ENCODE measurements at places on chromosomes 7 and 10.

DNA sequence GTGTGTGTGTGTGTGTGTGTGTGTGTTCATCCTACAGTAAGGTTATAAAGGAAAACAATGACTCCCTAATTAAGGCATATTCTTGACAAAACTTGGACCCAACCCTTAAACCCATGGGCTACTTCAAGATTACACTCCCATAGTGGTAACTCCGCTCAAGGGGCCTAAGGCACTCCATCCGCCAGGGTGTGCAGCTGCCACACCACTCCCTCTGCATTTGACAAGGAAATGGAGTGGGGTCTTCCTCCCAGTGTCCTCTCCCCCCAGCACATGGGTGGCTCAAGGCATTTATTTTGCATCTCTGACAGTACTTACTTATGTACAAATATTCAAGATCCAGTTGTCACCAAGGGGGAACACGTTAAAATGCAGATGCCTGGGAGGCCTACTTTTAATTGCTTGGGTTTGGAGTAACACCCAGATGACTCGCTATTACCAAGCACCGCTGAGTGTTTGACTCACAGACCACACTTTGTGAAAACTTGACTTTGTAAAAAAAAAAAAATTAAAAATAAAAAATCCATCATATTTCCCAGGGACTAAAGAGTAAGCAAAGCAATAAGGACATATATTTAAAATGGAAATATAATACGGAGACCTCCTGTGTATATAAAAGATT, 53.0 kb upstream of the AGR3 start:
- no peak for DNase-seq

DNA sequence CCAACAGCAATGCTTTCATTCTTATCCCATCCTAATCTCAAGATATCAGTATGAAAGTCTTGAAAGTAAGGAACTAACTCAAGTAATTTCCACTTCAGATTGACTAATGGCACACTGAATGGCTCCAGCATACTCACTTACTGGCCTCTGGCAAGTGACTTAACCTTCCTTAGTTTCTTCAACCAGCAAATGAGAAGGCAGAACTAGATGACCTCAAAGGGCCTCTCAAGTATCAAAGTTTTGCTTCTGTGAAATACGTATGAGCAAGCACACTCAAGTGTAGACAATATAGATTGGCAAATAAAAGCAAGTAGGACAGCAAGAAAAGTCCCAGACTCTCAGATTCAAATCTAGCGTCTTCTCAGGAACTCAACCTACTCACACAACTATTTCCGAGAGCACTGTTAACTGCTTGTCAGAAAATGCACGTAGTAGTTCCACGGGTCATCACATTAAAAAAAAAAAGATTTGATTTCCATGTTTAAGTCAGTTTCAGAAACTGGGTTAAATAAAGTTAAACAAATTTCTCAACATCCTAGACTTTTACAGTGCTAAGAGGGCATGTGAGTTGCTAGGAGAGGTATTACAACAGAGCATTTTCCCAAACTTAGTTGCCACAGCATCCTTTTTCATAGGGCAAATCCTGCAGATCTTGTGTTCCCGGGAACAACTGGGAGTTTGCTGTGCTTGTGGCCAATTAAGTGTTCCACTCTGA, 276.9 kb upstream of the KLF14 start:
- DNase-seq: no peak

- DNase-seq: no peak
These were observed 68.6 kb upstream of the CACUL1 start for GRCh38 chr10:118823256-118823907.

- DNase-seq: no peak
These were observed 3.0 kb downstream of the GSAP start for GRCh38 chr7:77413128-77413527.

- DNase-seq: no peak
These were observed 197.1 kb upstream of the TMEM196 start for GRCh38 chr7:19970514-19970913.

- no peak for DNase-seq
These were observed 6.4 kb downstream of the AGBL3 start for GRCh38 chr7:134992626-134993179.

DNA sequence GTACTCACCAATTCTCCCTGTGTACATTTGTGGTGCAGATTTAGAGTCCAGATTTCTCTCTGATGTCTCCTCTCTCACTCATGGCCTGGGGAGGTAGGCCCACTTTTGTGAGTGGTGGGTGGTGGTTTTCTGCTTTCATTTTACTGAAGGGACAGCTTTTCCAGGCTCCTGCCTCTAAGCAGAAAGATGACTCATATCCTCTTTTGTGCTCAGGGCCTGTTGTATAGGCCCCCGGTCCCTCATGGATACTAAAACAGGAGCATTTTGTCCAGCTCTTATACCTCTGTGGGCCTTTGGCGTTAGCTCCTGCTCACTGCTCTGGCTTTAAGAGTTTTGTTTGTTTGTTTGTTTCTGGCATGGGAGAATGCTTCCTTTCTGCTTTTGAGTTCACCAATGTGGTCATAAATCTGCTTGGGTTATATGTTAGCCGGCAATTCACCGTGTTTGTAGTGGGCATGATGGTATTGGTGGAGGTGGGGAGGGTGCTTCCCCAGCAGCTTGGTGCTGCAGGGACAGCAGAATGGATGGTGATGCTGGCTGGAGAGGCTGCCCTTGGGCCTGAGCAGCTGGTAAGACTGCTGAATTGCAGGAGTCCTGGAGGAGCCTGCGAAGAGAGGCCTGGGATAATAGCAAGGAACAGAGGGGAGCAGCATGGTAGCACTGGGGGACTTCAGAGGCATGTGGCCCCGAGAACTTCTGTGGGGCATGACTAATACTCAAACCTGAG, 468.7 kb downstream of the RPS24 start:
- DNase-seq: no peak

DNA sequence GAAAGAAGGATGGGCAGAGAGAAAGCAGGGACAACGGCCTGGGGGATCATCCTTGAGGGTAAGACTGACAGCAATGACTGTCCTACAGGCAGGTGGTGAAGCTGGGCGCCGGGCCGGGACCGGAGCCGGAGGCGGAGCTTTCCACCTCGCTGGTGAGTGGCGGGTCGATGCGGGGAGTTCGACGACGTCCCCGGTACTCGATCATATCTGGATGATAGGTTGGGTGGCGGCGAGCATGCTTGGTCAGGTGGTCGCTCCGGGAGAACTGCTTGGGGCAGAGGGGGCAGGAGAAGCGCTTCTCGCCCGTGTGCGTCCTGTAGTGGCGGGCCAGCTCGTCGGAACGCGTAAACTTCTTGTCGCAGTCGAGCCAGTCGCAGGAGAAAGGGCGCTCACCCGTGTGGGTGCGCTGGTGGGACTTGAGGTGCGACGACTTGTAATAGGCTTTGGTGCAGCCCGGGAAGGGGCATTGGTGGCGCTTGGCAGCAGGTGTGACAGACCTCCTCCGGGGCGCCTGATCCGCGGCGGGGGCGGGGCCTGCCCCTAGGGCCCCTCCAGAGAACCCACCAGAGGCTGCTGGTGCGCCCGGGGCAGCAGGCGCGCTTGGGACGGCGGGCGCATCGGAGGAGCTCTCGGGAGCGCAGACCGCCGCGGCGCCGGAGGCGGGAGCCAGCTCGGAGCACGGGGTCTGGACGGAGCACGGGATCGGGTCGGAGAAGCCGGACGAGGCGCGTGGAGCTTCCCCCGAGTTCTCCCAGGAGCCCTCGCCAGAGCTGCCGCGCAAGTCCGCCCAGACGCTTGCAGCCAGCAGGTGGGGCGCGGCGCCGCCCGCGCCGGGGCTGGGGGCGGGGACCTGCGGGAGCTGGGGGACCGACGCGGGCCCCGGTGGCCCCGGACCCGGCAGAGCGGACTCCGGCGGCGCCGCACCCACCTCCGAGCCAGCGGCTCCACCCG, 752 bp downstream of the KLF14 start:
- no peak for DNase-seq

DNA sequence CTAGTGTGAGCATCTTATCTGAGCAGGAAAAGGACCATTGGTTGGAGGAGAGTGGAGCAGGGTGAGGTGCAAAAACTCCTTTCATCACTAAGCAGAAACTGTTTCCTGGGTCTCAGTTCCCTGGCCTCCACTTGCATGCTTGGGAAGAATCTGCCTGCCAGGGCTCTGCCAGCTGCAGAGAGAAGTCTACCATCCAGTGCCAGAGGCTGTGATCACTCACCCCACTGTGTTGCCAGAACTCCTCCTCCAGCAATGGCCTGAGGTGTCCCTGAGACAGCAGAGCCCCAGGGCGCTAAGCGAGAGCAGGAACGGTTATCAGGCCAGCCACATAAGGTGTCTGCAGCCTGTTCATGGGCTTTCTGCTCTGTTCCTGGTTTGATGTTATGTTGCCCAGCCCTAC, 991.4 kb downstream of the CCSER2 start:
- no peak for DNase-seq

- no peak for DNase-seq
These were observed 30.2 kb upstream of the ANKRD2 start for GRCh38 chr10:97542169-97543024.

- DNase-seq: no peak
These were observed 117.1 kb upstream of the HPS1 start for GRCh38 chr10:98563811-98564210.

DNA sequence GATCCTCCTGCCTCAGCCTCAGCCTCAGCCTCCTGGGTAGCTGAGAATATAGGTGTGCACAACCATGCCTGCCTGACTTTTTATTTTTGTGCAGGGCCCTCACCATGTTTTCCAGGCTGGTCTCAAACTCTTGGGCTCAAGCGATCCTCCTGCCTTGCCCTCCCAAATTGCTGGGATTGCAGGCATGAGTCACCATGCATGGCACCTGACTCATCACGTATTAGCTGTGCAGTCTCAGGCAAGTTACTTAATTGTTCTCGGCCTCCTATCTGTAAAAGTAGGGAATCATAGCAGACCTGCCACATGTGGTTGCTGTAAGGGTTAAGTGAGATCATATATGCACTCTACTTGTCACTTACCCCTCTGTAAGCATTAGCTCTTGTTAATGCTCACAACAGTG, 117.2 kb downstream of the ANLN start:
- no peak for DNase-seq

- DNase-seq: no peak
These were observed 43.2 kb downstream of the CCNY start for GRCh38 chr10:35379226-35380137.

- no peak for DNase-seq
These were observed 98.7 kb downstream of the CDK6 start for GRCh38 chr7:92737706-92738105.

DNA sequence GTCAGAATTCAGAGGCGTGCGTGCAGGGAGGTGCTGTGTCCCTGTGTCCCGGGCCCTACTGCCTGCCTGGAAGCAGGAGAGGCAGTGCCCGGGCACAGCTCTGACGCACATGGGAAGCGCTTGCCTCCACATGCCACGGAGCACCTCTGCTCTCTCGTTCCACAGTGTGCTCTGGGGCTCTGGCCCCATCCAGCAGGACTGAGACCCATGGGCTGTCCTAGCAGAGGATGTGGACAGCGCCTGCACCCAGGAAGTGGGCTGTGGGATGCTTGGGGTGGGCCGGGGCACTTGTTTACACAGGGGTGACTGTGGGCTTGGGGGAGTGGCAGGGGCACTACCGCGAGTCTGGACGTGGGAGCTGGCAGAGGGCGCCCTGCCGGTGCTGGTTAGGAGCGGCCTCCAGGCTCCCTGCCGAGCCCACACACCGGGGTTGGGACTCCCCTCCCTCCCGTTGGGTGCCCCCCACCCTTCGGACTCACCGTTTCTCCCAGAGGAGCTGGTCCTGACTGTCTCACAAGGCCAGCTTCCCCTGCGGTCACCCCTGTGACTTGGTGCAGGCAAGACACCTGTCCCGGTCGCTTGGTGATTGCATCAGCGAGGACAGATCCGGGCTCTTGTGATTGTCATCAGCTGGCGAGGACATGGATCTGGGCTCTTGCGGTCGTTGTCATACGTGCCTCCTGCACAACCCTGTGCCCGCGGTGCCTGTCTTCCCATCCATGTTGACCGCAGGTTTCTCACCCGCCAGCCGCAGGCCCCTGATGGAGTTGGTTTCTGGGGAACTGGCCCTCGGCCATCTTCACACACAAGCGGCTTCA, 83.1 kb downstream of the NKX6-2 start:
- no peak for DNase-seq

DNA sequence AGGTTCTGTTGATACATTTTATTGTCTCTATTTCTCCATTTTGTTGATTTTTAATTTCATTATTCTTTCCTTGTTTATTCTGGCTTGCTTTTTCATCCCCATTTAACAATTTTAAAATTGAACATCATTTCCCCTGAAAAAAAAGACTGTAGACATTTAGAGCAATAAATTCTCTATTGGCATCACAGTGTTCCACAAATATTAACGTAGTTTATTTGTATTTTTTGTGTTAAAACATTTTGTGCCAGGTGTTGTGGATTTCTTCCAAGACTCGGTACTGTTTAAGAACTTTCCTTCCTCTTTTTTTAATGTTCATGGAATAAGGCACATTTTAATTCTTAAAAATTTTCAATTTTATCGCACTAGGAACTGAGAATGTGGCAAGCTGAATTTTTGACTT, 156.1 kb upstream of the NPY start:
- DNase-seq: no peak

GRCh38 chr7:108146070-108146842, 16.1 kb upstream of the LAMB4 start:
- peak; percentile 22 for DNase-seq

DNA sequence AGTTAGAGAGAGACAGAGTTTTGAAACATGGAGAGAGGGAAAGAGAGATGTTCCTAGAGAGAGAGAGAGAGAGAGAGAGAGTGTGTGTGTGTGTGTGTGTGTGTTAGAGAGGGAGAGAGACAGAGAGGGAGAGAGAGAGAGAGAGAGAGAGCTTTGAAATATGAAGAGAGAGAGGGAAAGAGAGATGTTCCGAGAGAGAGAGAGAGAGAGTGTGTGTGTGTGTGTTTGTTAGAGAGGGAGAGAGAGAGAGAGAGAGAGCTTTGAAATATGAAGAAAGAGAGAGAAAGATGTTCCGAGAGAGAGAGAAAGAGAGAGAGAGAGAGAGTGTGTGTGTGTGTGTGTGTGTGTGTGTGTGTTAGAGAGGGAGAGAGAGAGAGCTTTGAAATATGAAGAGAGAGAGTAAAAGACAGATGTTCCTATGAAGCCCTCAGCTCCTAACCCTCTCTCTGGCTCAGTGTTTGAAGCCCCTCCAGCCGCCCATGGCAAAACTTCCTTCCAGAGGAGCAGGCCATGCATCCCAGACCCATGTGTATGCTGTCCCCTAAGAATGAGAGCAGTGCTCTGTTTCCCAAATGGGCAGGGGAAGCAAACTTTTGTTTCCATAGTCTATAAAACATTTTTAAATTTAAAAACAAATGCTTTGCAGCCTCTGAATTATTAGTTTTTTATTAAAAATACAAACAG, 130.9 kb downstream of the KCNMA1 start:
- DNase-seq: no peak

GRCh38 chr7:155283565-155284194, 14.0 kb upstream of the INSIG1 start:
- no peak for DNase-seq

- DNase-seq: no peak
These were observed 2.0 kb downstream of the CYP26C1 start for GRCh38 chr10:93062514-93063143.

DNA sequence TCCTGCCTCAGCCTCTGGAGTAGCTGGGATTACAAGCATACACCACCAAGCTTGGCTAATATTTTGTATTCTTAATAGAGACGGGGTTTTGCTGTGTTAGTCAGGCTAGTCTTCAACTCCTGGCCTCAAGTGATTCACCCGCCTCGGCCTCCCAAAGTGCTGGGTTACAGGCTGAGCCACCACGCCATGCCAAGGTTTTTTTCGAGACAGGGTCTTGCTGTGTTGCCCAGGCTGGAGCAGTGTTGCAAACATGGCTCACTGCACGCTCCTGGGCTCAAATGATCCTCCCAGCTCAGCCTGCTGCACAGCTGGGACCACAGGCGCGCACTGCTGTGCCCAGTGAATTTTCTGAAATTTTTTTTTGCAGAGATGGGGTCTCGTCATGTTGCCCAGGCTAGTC, 3.3 kb upstream of the SEC31B start:
- no peak for DNase-seq
